ENCODE measurements at places on chromosomes 7 and 10.
A peak's percentile ranks its signal among the peaks of the same experiment; 100 is the strongest.

GRCh38 chr10:70560511-70560941, 42.0 kb downstream of the PRF1 start:
- no peak for DNase-seq

- no peak for DNase-seq
Measured at GRCh38 chr10:9243941-9244411, 1189.5 kb downstream of the GATA3 start.

DNA sequence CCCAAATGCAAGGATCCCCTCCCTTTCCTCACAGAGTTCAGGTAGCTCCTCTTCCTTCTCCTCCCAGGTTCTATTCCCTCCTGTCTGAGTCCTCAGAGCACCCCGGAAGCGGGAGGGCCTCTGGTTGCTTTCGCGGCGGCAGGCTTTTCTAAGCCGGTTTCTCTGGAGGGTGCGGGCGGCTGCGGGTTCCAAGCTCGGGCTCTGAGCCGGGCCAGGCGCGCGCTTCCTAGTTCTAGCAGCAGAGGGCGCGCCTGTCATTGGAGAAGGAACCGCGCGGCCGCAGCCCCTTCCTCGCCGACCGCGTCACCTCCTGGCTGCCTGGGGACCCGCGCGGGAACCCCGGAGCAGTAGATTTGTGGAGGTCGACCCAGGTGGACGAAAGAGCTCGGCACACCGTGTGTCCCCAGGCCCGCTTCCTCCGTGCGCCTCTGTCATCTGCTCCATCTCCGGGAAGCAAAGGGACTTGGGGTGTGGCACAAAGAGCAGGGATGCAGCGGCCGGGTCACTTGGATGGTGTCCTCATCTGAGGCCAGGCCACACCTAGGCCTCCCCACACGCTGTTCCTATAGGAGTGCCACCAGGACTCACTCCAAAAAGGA, 389.0 kb upstream of the PODXL start:
- no peak for DNase-seq

- no peak for DNase-seq
Measured at GRCh38 chr7:121027761-121028669, 39.5 kb downstream of the CPED1 start.

- DNase-seq: no peak
Measured at GRCh38 chr7:140673063-140673773, 473 bp downstream of the ADCK2 start.

DNA sequence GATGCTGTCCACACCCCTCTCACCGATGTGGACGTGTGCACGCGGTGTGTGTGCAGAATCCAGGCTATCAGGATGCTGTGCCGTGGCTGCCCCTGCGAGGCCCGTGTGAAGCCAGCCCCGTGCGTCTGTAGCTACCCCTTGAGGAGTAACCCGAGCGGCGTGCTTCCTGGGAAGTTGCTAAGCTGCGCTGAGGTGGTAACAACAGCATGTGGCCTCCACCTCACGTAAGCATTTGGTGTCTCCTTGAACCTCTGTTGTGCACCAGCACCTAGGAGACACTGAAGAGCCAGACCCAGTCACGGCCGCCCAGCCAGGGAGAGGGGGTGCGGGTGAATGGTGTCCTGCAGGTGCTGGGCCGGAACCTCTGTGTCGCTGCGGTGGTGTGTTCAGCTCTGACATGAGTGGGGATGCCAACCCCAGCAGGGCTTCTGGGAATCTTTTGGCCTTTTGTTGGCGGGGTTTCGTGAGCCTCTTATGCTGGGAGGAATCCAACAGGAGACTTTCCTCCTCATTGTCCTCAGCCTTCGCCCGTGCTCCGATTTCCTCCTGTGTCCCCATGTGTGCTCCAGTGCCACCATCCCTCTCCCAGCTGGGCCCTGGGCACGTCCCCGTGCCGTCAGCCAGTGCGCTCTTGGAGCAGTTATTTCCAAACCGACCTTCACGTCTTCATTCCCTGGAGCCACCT, 60.4 kb downstream of the DNAJB6 start:
- DNase-seq: no peak

- no peak for DNase-seq
Measured at GRCh38 chr10:111599943-111600342, 523.1 kb downstream of the ADRA2A start.

DNA sequence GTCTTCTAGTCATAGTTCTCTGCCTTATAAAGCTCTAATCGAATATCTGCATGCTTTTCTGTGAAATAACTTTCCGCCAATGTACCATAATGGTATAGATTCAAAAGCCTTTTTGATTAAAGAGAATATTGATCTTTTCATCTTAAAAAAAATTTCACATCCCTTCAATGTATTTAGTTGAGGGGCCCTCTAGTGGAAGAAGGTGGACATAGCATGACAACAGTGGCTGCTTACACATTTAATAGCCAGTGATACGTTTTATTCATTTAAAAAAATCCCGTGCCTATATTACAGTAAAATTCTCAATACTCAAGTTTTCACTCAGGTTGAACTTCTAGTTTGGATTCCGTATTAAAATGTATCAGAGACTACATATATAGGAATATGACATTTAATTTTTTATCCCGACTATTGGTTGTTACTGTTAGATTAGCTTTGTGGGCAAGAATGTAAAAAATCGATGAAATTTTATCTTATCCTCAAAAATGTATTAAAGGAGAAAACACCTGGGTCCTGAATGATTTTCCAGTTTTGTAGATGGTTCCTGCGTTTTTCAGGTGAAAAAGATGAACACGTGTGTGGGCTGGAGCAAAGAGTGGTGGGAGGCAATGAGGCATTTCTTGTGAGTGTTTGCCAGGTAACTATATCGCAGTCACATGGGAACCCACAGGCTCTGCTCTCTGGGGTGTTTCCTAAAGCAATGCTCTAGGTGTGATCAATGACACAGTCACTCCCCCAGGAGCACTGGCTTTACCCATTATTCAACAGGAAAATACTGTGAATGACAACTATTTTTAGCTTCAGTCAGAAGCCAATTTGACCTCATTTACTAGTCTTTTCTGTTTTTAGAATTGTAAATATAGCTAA, 24.1 kb upstream of the PNLIP start:
- DNase-seq: no peak

DNA sequence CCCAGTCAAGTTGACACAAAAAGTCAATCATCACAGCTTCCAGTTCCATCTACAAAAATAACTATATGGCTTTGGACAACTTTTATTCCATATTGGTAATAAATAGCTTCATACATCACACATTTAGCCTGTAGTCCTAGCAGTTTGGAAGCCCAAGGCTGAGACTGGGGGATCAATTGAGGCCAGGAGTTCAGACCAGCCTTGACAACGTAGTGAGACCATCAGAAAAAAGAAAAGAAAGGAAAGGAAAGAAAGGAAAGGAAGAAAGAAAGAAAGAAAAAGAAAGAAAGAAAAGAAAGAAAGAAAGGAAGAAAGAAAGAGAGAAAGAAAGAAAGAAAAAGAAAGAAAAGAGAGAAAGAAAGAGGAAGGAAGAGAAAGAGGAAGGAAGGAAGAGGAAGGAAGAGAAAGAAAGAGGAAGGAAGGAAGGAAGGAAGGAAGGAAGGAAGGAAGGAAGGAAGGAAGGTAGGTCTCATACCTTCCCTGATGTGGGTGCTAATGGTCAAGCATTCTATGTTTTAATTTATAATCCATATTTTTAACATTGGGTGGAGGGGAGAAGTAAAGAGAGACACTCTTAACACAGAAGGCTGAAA, 37.8 kb downstream of the CAV1 start:
- no peak for DNase-seq

- no peak for DNase-seq
Measured at GRCh38 chr10:4094751-4095150, 309.7 kb upstream of the KLF6 start.

- DNase-seq: no peak
Measured at GRCh38 chr7:148927123-148928045, 43.3 kb upstream of the EZH2 start.

- DNase-seq: no peak
Measured at GRCh38 chr10:53361281-53361680, 588.7 kb upstream of the MBL2 start.

DNA sequence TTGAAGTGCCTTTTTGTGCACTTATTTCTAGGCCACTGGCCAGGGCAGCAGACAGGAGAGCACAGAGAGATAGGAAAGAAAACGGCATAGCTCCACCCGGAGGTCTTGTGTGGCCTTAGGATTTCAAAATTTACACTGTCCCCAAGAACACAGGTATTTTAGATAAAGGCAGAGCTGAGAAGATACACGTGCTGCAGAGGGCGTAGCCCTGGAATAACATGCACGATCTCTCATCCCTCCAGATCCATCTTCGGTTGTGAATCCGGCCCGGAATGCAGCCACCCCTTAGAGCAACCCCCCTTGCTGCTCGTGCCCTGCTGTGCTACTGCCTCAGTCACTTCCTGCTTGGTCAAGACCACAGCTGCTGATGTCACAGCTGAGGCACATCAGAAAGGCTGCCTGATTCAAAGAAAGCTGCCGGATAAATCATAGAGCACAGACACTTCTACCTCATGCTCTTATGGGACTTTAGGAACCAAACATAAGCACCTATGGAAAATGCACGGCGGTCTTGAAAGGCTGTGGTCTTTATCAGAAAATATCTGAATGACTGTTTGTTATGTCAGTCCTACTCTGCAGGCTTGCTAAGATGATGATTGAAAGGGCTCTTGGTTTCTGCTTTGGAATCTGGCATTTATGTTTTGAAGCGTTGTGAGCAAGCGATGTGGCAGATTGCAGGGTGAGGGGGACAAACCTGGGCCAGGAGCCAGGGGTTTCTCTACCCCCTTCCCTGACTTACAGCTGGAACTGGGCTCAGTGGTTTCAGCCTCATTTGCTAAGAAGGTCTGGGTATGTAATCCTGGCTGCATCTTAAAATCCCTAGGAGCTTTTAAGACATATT, 152.0 kb downstream of the SVIL start:
- DNase-seq: peak; percentile 34

- DNase-seq: no peak
Measured at GRCh38 chr7:158587162-158588084, at the start of gene PTPRN2. Gene PTPRN2, minus strand, starts transcription at chr7:158587823.

DNA sequence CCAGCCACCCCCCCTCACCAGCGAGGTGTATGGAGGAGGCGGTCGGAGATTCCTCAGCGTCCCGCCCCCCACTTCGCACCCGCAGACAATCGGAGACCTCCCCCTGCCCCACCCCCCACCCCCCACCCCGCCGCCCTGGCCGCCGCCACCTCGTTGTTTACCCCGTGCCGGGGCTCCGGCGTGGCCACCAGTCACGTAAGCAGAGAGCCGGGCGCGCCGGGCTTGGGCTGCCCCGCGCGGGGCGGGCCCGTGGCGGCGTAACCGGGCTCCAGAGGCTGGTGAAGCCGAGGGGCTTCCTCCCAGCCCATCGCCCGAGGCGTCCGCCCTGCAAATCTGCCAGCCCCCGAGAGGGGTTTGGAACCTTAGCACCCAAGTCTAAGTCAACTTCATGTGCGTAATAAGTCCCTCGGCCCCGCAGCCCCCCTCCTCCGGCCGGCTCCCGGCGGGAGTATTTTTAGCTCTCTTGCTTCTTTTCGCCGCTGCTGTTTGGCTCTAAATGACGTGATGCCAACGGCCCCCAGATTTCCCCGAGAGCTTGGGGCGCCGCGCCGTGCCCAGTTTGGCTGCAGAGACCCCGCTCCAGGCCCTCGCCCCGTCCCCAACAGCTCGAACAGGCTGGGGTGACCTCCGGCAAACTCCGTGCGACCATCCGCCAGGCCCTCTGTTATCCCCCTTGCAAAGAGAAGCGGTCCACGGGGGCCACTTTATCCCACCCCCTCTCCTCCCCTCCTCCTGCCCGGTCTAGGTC, 2.7 kb downstream of the MXI1 start:
- no peak for DNase-seq
